ENCODE measurements at places on chromosomes 4 and X.

DNA sequence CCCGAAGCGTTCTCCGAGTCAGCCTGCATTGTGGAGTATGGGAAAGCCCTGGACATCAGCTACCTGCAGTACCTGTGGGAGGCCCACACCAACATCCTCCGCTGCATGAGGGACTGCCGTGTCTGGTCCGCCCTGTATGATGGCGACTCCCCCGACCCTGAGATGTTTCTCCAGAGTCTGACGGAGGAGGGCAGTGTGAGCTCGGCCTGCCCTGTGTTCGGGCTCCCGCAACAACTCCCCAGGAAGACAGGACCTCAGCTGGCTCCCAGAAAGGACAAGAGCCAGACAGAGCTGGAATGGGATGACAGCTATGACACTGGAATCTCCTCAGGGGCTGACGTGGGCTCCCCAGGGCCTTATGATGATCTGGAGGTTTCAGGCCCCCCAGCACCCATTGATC is 111.3 kb downstream of the GATB start:
- ATAC-seq: no peak

GRCh38 chrX:119943185-119943988 is at the start of gene NKAP:
TSS of gene NKAP (minus strand) at chrX:119943751. CDS start at chrX:119943605, 146 bp downstream.
- peak; percentile 96 for ATAC-seq

GRCh38 chrX:148310426-148311165 is 189.8 kb upstream of the AFF2 start:
- ATAC-seq: no peak

DNA sequence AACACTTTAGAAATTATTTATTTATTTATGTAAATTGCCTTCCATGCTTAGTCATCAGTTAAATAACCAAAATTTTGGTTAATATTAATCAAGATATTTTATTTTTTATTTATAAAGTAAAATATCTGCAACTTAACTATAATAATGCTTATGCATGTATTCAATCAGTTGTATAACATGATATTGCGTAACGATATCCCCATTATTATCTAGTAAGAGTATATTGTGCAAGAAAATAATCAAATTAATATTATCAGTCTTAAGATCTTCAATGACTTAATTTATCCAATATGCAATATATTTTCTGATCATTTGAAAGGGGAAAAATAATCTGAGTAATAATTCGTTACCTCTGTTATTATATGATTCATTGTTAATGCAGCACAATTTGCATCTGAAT is 596.7 kb downstream of the GABRG1 start:
- ATAC-seq: no peak

- no peak for ATAC-seq
Measured at GRCh38 chrX:149208307-149208706, 296.8 kb downstream of the IDS start.

DNA sequence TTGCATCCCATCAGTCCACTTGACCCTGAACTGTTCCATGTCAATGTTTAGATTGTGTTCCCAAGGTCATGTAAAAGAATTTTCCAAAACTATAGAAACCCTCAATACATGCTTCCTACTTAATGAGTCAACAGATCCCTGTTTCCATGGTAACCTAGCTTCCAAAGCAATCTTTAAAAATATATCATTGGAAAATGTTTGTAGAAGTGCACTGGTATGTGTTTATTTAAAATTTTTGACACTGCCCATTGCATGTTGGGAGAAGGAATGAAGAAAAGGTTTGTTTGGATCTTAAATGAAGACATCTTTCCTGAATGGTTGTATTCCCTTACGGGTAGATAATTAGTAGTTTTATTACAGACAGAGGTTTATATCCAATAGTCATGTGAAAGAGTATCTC is 345.3 kb downstream of the GABRG1 start:
- ATAC-seq: no peak

DNA sequence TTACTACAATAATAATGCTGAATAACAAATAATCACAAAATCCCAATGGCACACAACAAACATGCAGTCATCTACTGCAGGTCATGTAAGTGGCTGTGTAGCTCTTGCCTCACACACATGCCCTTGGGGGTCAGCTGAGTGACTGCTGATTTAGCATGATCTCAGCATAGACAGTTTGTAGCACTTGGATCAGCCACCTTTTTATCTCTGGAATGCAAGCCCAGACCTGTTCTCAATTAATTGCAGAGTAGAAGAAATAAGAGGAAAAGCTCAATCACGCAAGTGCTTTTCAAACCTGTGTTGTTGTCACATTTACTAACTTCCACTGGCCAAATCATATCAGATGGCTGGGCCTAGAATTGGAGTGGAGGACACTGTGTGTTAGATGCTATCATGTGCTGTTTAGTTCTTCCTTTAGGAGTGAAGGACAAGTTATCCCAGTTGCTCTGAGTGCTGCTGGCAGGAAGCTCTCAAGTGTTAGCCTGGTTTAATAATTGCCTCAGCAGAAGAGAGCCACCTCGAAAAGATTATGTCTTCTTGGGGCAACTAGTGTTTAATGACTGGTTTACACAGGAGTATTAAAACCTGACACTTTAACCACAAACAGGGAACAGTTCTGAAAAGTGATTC is 128.3 kb upstream of the EPHA5 start:
- no peak for ATAC-seq

DNA sequence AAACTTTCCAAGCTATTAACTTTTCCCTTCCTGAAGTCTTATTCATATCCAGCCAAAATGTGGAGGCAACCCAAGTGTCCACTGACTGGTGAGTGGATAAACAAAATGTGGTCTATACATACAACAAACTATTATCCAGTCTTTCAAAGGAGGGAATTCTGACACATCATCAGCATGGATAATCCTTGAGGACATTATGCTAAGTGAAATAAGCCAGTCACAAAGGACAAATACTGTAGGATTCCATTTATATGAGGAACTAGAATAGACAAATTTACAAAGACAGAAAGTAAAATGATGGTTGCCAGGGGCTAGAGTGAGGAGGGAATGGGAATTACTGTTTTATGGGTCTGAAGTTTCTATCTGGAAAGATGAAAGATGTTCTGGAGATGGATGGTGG is 178.7 kb upstream of the PITX2 start:
- ATAC-seq: no peak

- ATAC-seq: no peak
Measured at GRCh38 chr4:93299118-93299517, 529.4 kb upstream of the ATOH1 start.

GRCh38 chrX:38400389-38400910 is 48.0 kb downstream of the OTC start:
- ATAC-seq: no peak

DNA sequence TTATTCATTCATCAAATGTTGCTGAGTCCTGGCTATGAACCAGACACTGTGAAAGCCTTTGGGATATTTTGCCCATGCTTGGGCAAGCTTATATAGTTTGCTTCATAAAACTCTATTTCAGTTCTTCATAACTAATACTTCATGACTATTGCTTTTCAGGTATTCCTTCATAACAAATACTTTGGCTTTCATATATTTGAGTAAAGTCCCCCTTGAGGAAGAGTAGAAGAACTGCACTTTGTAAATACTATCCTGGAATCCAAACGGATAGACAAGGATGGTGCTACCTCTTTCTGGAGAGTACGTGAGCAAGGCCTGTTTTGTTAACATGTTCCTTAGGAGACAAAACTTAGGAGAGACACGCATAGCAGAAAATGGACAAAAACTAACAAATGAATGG is 1.7 kb upstream of the AFP start:
- no peak for ATAC-seq

GRCh38 chrX:41604766-41605543 is 83.8 kb upstream of the GPR34 start:
- ATAC-seq: no peak

GRCh38 chr4:96056346-96056934 is 216.5 kb downstream of the PDHA2 start:
- no peak for ATAC-seq

DNA sequence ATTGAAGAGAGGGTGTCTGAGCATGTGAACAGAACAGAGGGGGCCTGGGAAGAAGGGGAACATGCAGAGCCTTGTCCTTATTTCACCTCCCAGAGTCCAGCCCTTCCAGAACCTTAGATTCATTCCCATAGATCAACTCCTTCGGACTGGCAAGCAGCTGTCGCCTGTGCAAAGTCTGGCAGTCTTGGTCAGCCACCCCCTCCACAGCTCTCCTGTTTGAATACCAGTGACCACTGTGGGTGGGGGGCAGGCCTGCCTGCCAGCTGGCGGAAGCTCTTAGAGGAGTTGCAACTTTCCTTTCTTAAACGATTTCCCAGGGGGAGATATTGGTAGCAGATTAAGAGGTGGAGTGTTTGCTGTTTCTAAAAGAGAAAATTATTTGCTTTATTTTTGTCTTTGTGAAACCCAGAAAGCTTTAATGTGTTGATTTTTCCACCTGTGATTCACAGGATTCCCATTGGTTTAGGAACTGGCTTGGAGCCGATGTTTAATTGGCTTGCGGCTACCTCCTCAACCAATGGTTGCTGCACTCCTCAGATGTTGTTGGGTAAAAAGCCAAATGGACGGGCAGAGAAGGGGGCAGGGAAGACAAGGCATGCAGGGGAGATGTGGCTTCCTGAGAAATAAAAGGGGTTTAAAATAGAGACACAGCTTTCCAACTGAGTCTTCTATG is 62.2 kb upstream of the PRPS1 start:
- no peak for ATAC-seq

- ATAC-seq: no peak
Measured at GRCh38 chrX:150522494-150522893, 45.9 kb upstream of the MTM1 start.

DNA sequence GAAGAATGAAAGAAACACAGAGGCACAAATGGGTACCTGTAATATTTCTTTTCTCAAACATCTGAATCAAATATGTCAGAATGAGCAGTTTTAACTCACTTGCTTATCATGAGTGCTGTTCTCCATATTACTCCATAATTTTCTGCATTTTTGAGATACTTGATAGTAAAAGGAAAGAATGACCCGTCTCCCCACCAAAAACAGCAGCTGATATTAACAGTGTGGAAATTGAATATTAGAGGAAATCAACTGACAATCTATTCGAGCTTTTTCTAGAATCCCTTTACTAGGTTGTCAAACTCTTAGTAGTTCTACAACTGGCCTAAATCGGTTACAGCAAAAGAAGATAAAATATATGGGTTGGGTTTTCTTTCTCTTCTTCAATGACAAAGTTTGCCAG is 49.9 kb upstream of the HELT start:
- no peak for ATAC-seq

DNA sequence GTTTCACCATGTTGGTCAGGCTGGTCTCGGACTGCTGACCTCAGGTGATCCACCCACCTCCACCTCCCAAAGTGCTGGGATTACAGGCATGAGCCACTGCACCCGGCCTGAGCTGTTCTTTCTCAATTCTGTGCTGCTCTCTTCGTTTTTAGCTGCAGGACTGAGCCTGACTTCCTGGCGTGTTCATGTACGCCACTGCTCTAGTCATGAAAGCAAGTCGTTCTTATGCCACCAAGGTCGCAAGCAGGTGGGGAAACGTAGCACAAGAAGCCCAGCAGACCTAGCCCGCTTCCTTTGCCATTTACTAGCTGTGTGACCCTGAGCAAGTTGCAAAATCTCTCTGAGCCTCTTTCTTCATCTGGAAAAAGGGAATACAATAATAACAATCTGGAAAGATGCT is 43.4 kb downstream of the MED28 start:
- ATAC-seq: no peak

DNA sequence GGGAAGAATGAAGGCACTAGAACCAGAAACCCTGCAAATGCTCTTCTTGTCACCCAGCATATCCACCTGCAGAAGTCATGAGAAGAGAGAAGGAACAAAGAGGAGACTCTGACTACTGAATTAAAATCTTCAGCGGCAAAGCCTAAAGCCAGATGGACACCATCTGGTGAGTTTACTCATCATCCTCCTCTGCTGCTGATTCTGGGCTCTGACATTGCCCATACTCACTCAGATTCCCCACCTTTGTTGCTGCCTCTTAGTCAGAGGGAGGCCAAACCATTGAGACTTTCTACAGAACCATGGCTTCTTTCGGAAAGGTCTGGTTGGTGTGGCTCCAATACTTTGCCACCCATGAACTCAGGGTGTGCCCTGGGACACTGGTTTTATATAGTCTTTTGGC is 181.7 kb downstream of the AR start:
- no peak for ATAC-seq

DNA sequence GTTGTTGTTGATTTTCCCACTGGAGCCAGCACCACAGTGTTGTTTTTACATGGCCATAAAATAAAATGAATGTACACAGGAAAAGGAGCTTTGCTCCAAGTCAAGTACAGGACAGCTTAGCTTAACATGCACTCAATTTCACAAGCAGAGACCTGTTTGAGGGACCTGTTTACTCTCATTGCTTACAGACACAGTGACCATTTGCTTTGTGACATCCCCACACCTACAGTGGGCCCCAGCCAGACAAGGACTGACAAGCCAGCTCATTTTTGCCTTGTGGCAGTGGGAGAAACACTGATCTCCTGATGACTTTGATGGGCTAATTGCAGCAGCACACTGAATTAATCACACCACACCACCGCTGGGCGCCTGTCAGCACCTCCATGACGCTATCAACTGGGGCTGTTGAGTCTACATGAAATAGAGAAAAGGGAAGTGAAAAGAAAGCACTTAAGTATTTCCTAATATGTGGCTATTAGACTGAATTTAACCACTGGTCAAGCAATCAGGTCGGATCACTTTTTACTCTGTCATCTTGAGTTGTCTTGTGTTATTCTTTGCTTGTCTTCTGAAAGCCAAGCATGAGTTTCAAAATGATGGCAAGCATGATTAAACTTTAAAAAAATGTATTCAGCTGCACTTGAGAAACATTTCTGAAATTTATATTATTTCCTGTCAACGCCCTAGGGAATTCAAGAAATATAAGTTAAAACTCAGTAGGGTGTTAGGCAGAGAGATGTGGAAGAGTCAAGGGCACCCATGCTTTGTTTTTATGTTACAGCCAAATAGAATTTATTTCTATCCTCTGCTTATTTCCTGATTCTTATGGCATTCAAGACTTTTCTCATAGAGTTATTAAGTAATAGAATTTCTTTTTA is 557.7 kb downstream of the RAB28 start:
- no peak for ATAC-seq

- no peak for ATAC-seq
Measured at GRCh38 chr4:82201805-82202641, 171.8 kb downstream of the HNRNPD start.

- ATAC-seq: no peak
Measured at GRCh38 chr4:53767482-53767881, 176.2 kb upstream of the LNX1 start.

DNA sequence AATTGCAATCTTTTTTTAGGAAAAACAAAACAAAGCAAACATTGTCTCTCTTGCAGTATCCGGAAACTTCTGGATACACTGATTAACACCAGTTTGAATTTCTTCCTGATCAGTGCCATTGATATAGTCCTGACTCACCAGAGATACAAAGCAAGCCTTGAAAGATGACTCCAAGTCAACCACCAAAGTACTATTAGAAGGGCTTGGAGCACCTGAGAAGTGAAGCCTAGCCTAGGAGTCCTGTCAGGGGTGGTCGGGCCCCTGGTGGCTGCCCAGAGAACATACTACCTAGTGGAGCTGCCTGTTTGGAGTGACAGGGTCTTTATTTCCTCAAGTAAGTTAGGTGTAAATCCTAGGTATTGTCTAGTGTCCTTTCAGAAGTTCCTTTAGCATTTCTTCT is 593.2 kb downstream of the ZNF674 start:
- no peak for ATAC-seq

GRCh38 chr4:29046781-29047180 is 1673.4 kb upstream of the PCDH7 start:
- ATAC-seq: no peak

- no peak for ATAC-seq
Measured at GRCh38 chr4:61805227-61805626, 605.1 kb downstream of the ADGRL3 start.

All from gastroesophageal sphincter (tissue), 4 donors.